ENCODE measurements at places on chromosomes 3 and 15.
A peak's percentile ranks its signal among the peaks of the same experiment; 100 is the strongest.

- peak; percentile 85 for DNase-seq
- H3K4me3 ChIP-seq, result no peak overlapping the region
- H3K4me1 ChIP-seq, result peaks cover 8% of the 10 kb centered on the region
- no peaks in the 10 kb centered on the region for H3K27me3 ChIP-seq
- H3K27ac ChIP-seq, result peak overlapping the region; percentile 36
Measured at GRCh38 chr3:65833761-65834505, 204.8 kb downstream of the MAGI1 start.

DNA sequence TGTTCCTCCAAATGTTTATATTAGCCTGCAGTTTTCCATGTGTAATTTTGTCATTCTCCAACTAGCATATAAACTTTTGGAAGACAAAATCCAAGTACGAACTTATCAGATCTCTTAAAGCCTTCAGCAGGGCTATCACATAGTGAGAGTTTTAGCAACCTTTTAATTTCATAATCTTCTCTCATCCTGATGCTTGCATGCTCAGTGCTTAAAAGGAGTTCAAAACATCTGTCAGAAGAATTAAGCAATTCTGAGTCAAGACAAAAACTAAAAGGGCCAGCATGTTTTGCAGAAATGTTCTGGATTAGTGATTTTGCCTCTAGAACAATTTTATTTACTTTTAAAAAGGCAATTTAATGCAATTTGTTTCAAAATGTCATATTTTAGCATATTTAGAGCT lies 73.4 kb upstream of the SLC2A2 start:
- no peaks in the 10 kb centered on the region for H3K36me3 ChIP-seq
- DNase-seq, result no peak
- H3K27ac ChIP-seq, result no peak overlapping the region
- H3K4me3 ChIP-seq, result no peak overlapping the region

GRCh38 chr3:148329481-148330235 lies 368.0 kb upstream of the AGTR1 start:
- no peaks in the 10 kb centered on the region for H3K36me3 ChIP-seq
- H3K4me3 ChIP-seq, result no peak overlapping the region
- H3K27ac ChIP-seq, result no peak overlapping the region
- peak; percentile 9 for DNase-seq
- H3K27me3 ChIP-seq, result no peaks in the 10 kb centered on the region
- peaks cover 3% of the 10 kb centered on the region for H3K4me1 ChIP-seq

- no peaks in the 10 kb centered on the region for H3K36me3 ChIP-seq
- no peaks in the 10 kb centered on the region for H3K4me1 ChIP-seq
- H3K4me3 ChIP-seq, result no peak overlapping the region
- H3K27me3 ChIP-seq, result no peaks in the 10 kb centered on the region
- DNase-seq, result no peak
Measured at GRCh38 chr3:110521019-110521418, 550.6 kb upstream of the NECTIN3 start.

- no peaks in the 10 kb centered on the region for H3K27me3 ChIP-seq
- no peak for DNase-seq
- no peak overlapping the region for H3K4me3 ChIP-seq
- H3K4me1 ChIP-seq, result no peaks in the 10 kb centered on the region
Measured at GRCh38 chr3:141853081-141853601, 23.3 kb upstream of the ATP1B3 start.

- no peaks in the 10 kb centered on the region for H3K4me1 ChIP-seq
- H3K36me3 ChIP-seq, result no peaks in the 10 kb centered on the region
- peak; percentile 91 for DNase-seq
- no peak overlapping the region for H3K4me3 ChIP-seq
- H3K27me3 ChIP-seq, result no peaks in the 10 kb centered on the region
Measured at GRCh38 chr15:92693691-92694331, 38.2 kb upstream of the FAM174B start.

DNA sequence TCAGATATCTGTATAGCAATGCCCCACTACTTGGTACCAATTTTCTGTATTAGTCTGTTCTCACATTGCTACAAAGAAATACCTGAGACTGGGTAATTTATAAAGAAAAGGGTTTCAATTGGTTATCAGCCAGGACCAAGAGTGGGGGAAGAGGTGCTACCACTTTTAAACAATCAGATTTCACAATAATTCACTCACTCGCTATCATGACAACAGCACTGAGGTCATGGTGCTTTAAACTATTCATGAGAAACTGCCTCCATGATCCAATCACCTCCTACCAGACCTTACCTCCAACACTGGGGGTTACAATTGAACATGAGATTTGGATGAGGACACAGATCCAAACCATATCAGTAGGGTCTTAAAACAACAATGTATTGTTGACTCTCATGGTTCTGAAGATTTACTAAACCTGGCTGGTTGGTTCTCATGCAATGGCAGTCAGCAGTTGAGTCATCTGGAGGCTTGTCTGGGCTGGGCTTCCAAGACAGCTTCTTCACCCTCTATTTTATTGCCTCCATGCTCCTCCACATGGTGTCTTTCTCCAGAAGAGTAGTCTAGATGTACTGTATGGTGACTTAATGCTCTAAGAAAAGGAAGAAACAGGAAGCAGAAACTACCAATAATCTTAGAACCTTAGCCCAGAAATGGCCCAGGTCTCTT lies 21.2 kb upstream of the TM4SF4 start:
- no peak overlapping the region for H3K27ac ChIP-seq
- H3K4me3 ChIP-seq, result no peak overlapping the region
- H3K4me1 ChIP-seq, result no peaks in the 10 kb centered on the region

GRCh38 chr3:12501360-12502020 lies 17.2 kb downstream of the TSEN2 start:
- peaks cover 2% of the 10 kb centered on the region for H3K36me3 ChIP-seq
- H3K27ac ChIP-seq, result no peak overlapping the region
- H3K4me3 ChIP-seq, result no peak overlapping the region
- no peaks in the 10 kb centered on the region for H3K4me1 ChIP-seq
- no peak for DNase-seq
- no peaks in the 10 kb centered on the region for H3K27me3 ChIP-seq

- no peak overlapping the region for H3K27ac ChIP-seq
- H3K27me3 ChIP-seq, result no peaks in the 10 kb centered on the region
- no peaks in the 10 kb centered on the region for H3K36me3 ChIP-seq
- peak; percentile 65 for DNase-seq
- H3K4me1 ChIP-seq, result peaks cover 2% of the 10 kb centered on the region
Measured at GRCh38 chr3:183178833-183179549, 16.5 kb upstream of the LAMP3 start.

GRCh38 chr15:97234851-97235610 lies 725.5 kb upstream of the ARRDC4 start:
- H3K4me1 ChIP-seq, result no peaks in the 10 kb centered on the region
- H3K4me3 ChIP-seq, result no peak overlapping the region
- H3K27me3 ChIP-seq, result no peaks in the 10 kb centered on the region
- H3K36me3 ChIP-seq, result no peaks in the 10 kb centered on the region

DNA sequence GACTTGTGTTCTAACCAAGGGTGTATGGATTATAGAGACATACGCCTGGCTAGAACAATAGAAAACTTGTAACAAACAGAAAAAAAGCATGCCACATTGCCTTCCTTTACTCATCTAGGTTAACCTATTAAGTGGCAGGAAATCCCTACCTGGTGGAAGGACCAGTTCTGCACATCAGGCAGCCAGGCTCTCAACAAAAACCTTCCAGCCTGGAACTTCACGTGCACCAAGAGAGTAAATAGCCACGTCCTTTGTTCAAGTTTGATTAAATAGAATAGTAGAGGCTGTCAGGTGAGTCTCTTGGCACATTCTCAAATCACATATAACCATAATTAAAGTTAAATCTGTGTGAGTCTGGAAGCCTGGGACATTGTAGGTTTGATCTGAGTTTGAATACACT lies 85.0 kb upstream of the DPH6 start:
- no peaks in the 10 kb centered on the region for H3K4me1 ChIP-seq
- no peak overlapping the region for H3K4me3 ChIP-seq
- DNase-seq, result no peak
- no peak overlapping the region for H3K27ac ChIP-seq
- H3K36me3 ChIP-seq, result no peaks in the 10 kb centered on the region

GRCh38 chr3:183317886-183318865 lies 65.1 kb downstream of the B3GNT5 start:
- H3K4me3 ChIP-seq, result no peak overlapping the region
- H3K36me3 ChIP-seq, result no peaks in the 10 kb centered on the region
- H3K27me3 ChIP-seq, result no peaks in the 10 kb centered on the region
- DNase-seq, result no peak
- H3K27ac ChIP-seq, result no peak overlapping the region

GRCh38 chr15:36156879-36157427 lies 422.5 kb upstream of the CDIN1 start:
- H3K4me3 ChIP-seq, result no peak overlapping the region
- H3K36me3 ChIP-seq, result no peaks in the 10 kb centered on the region
- no peak overlapping the region for H3K27ac ChIP-seq

All from mesendoderm (in vitro differentiated cells).